ENCODE measurements at places on chromosomes 12 and 14.

- DNase-seq = no peak
Observed at GRCh38 chr12:16096273-16096849, 181.1 kb downstream of the SLC15A5 start.

- no peak for DNase-seq
Observed at GRCh38 chr12:13941258-13942249, 39.8 kb downstream of the GRIN2B start.

GRCh38 chr14:58669556-58670200 is 31.9 kb downstream of the DACT1 start:
- DNase-seq = no peak

GRCh38 chr12:109154451-109155438 is 38.4 kb downstream of the ACACB start:
- DNase-seq = peak; percentile 79

GRCh38 chr14:22664261-22664660 is 20.1 kb upstream of the OR6J1 start:
- peak; percentile 22 for DNase-seq

Data from NCI-H510A (cell line).